Activated CD8-positive, alpha-beta memory T cell treated with anti-CD3 and anti-CD28 coated beads, Interleukin-2, amount 10 ng/mL, durations not matched to agents 7 days and 5 days (primary cell): ENCODE measurements at places on chromosomes 3 and 15.

DNA sequence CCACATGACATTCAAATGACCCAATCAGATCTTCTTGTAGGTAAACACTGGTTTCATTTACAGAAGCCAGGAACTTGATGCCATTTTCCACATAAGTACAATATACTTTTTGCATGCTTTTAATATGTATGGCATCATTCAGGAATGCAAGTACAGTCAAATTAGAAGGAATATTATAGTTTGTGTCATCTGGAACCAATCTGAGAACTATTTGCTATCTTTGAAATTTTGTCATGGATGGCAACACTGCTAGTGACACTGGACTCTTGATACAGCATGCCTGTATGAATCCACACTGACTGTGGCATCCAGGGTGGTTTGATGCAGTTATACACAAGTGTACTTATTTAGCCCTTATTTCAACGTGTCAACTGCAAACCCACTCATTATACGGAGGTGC is 141.6 kb downstream of the EBLN2 start:
- no peak for DNase-seq

- no peak for DNase-seq
Measured at GRCh38 chr15:91182101-91182500, 82.0 kb downstream of the SV2B start.

DNA sequence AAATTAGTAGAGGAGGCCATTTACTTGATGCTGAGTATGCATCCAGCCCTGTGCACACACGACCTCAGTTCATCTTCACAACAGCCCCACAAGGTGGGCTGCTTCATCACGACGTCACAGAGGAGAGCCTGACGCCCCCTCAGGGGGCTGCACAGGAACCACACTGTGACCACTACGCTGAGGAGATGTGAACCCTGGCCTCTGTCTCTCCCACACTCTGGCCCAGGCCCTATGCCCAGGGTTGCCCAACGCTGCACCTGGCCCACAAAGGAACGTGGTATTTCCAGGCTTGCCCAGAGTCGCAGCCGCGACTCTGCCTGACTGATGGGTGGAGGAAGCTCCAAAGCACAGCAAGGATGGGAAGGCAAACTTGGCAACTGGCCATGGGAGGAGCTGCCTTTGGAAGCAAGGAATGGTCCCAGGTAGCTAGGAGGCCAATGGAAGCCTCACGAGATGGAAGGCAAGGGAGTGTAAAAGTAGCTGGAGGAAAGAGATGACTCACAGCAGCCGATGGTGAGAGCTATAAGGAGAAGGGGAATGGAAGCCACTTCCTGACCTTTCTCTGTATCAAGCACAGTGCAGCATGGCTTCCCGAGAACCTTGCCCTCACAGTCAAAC is 226.0 kb downstream of the KLF13 start:
- no peak for DNase-seq

DNA sequence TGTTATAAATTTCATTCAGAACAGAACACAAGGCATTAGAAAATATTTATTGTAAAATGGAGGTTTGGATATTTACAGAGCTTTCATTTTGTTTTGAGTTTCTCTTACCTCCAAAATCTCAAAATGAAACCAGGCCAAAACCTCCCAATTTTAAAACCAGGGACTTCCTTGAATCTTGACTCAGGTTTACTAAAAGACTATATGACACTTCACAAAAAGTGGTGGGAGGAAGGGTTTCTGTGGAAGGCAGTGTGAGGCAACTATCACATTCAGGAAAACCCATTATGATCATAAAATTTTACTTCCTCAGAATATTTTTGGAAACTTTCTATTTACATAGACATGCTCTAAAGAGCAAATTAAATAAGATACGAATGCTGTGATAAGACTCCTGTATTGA is 205.8 kb upstream of the EOMES start:
- DNase-seq: no peak

- DNase-seq: no peak
Measured at GRCh38 chr15:77019521-77020331, 24.8 kb downstream of the PSTPIP1 start.

- no peak for DNase-seq
Measured at GRCh38 chr15:56782306-56782705, 49.0 kb upstream of the ZNF280D start.

DNA sequence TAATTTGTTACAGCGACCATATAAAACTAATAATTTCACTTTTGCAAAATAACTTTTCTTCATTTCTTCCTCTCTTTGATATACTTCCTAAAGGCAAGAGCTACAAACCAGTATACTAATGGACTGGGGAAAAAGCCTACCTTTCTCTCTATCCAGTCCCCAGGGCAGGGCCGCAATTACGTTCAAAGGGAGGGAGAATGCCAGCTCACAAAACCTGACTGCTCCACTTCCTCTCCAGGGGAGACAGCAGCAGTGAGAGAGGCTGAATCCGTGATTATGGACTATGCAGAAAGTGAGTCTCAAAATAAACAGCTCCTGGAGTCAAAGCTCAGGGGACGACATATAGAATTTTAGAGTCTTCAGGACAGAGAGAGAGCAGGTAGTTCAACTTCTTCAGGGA is 126.9 kb upstream of the HES1 start:
- no peak for DNase-seq
